Activated T-helper 1 cell treated with anti-CD3 and anti-CD28 coated beads, Interleukin-2, amount 50 U/mL, for 16 hours (primary cell): ENCODE measurements at places on chromosomes 13 and 19.

- DNase-seq = no peak
Measured at GRCh38 chr13:39765801-39766463, 110.5 kb downstream of the COG6 start.

GRCh38 chr13:99103536-99103935 is 97.1 kb upstream of the UBAC2 start:
- DNase-seq = no peak

GRCh38 chr19:7191946-7192691 is 102.1 kb downstream of the INSR start:
- peak; percentile 6 for DNase-seq

GRCh38 chr13:22707946-22708345 is 472.8 kb upstream of the SGCG start:
- DNase-seq = no peak

DNA sequence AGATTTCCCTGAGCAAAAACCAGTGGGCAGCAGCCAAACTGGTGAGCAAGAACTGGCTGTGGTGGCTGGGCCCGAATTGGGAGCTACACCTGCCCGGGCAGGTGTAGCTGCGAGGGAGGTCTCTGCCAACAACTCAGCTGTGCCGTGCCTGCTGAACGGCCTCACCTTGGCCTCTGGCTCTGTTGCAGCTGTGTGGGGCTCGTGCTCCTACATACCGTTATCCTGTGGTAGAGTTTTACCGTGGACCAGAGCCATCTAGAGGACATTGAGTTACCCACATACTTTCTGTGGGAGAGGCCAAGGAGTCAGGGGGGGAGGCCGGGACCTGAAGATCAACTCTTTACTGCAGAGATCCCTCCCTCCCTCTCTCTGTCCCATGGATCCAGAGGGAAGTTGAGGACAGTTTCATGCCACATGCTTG is 113.2 kb downstream of the TM9SF2 start:
- no peak for DNase-seq
